Myocyte (in vitro differentiated cells): ENCODE measurements at places on chromosomes 2 and 18.

GRCh38 chr2:53362934-53363333, 404.7 kb upstream of the CHAC2 start:
- no peak for DNase-seq

- DNase-seq: peak; percentile 54
These were observed 35.8 kb downstream of the SKOR2 start for GRCh38 chr18:47215554-47216138.

DNA sequence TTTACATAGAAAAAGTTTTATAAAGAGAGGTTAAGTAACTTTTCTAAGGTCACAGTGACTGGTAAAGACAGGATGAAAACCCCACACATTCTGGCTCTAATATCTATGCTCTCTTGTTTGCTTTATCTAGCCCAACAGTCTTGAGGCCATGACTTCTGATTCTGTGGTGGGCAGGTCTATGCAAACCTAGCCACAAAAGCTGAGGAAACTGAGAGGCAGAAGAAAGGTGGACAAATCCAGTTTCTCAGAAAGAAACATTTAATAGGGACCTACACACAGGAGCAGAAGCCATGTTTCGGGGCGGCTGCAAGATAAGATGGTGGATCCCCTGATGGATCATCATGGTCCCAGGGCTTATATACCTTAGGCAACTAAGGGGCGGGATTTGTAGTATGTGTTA, 21.8 kb downstream of the HSPD1 start:
- DNase-seq: no peak

- no peak for DNase-seq
These were observed 226.3 kb downstream of the KIAA1328 start for GRCh38 chr18:37055137-37055802.

- peak; percentile 53 for DNase-seq
These were observed 268.8 kb downstream of the ARHGAP15 start for GRCh38 chr2:143397884-143398614.

- DNase-seq: peak; percentile 15
These were observed 1.5 kb downstream of the LBX2 start for GRCh38 chr2:74497777-74498499.

DNA sequence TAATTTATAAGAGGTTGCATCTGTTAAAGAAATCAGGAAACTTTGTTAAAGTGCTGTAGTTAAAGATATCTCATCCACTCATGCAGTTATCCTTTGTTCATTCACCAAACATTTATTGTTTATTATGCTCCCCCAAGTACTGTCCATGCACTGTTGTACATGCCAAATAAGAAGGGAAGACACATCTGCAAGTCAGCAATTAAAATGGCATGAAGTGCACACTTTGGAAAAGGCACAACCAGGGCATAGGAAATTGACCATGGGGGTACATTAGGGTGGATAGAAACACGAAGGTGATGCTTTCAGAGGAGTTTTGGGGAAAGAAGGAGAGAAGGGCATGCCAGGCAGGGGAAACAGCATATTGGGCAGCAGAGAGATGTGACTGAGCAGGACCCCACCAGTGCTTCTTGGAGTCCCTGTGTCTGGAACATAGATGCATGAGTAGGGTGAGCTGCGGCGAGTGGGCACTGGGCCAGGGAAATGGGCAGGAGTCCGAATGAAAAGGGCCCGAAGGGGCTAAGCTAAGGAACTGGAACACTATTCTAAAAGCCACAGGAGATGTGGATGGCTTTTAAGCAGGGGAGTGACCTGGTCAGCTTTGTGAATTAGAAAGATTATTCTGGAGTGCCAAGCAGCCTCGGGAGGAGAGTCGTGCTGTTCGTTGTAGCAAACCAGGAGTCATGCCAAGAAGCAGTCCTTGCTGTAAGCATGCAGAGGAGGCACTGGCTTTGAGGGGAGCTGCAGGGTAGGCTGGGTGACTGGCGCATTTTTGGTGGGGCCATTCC, 316.3 kb downstream of the AGPS start:
- no peak for DNase-seq

GRCh38 chr18:34932792-34933466, 108.3 kb upstream of the MAPRE2 start:
- DNase-seq: no peak

DNA sequence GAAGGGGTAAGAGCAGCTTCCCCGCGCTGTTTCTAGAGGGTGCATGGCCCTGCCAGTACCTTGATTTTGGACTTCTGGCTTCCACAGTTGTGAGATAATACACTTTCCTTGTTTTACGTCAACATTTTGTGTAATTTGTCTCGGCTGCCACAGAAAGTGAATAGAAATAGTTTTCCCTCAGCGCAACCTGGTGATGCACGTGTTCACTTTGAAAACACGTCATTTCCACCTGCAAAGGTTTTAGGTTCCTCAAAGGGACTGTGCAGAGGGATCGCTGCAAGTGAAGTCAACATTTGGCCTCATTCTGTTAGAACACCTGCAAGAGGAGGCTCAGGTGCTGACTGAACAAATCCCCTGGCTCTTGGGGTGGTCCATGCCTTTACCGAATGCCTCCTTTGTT, 71.7 kb downstream of the LONRF2 start:
- DNase-seq: no peak

DNA sequence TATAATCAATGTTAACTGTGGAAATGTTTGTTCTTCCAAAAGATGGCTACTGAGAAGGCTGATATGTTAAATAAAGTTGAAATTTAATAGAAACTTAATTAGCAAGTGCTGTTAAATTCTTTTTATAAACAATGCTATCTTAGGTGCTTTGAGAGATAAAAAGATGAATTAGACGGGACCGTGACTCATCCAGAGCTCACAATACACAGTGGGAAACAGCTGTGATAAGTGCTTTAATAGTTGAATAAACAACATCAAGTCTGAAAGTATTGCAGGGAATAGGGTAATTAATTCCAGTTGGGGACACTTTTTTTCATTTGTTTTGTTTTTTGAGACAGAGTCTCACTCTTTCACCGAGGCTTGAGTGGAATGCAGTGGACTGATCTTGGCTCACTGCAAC, 85.5 kb upstream of the DTNA start:
- peak; percentile 14 for DNase-seq

DNA sequence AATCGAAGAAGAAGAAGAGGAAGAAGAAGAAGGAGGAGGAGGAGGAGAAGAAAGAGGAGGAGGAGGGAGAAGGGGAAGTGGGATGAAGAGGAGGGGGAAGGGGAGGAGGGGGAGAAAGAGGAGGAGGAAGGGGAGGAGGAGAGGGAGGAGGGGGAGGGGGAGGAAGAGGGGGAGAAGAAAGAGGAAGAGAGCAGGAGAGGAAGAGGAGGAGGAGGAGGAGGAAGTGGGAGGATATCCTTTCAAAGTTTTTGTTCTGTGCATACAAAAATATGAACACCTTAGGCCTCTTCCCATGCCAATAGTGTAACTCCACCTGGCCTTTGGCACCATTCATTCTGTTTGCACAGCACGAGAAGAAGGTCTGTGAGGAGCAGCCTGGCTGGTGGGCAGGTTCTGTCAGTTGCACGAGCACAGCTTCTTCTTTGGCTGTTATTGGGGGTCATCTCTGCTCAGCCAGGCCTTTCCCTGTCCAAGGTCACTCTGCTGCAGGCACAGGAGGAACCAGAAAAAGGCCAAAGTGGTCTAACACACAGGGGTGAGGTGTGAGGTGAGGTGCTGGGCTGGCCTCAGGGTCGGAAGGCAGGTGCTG, 25.8 kb upstream of the PLB1 start:
- no peak for DNase-seq

- peak; percentile 84 for DNase-seq
These were observed 18.2 kb downstream of the FBLN7 start for GRCh38 chr2:112156152-112156986.

GRCh38 chr18:75408554-75409506, 18.7 kb downstream of the SMIM21 start:
- DNase-seq: peak; percentile 97

GRCh38 chr2:190637281-190637734, 11.6 kb upstream of the NAB1 start:
- DNase-seq: peak; percentile 6

DNA sequence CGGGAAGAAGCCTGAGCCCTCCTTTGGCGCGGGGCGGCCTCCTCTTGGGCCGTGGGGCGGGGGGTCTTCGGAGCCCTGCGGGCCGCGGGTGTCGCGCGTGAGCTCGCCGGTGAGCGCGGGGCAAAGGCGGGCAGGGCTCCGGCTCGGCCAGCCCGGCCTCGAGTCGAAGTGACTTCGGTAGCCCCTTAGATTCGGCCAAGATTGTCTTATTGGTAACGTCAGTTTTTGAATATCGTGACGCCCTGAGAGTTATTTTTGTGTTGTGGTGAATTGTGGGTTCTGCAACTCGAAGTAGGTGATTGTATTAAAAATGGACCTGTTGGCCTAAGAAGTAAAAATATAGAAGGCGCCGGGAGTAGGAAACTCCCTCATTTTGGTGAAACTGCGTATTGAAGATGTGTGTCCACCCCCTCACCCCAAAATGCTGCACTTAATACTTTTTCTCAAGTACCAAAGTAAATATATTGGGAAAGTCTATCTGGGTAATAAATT, 669 bp downstream of the MARCHF7 start:
- DNase-seq: no peak

GRCh38 chr2:181393472-181393871, 63.7 kb upstream of the ITGA4 start:
- peak; percentile 84 for DNase-seq

DNA sequence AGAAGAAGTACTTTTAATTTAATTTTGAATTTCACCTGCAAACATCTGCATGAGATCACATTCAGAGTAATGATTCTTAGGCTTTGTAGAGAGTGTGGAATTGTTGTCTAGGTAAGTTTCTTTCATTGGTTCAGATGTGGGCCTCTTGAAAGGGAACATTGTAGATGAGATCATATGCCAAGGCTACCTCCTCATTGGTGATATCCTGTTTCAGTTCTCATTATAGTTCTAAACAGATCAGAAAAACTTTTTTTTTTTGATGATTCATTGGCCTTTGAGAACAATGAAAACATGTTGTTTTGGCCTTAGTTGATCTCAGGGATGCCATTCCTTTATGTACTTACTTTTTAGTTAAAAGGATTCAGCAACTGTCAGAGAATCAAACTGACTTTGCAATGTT, 44.5 kb downstream of the EML6 start:
- DNase-seq: peak; percentile 35

- peak; percentile 65 for DNase-seq
These were observed 635 bp downstream of the ERICH2 start for GRCh38 chr2:170770606-170771420.

GRCh38 chr2:55102056-55102812, 52.0 kb upstream of the RTN4 start:
- DNase-seq: peak; percentile 63

DNA sequence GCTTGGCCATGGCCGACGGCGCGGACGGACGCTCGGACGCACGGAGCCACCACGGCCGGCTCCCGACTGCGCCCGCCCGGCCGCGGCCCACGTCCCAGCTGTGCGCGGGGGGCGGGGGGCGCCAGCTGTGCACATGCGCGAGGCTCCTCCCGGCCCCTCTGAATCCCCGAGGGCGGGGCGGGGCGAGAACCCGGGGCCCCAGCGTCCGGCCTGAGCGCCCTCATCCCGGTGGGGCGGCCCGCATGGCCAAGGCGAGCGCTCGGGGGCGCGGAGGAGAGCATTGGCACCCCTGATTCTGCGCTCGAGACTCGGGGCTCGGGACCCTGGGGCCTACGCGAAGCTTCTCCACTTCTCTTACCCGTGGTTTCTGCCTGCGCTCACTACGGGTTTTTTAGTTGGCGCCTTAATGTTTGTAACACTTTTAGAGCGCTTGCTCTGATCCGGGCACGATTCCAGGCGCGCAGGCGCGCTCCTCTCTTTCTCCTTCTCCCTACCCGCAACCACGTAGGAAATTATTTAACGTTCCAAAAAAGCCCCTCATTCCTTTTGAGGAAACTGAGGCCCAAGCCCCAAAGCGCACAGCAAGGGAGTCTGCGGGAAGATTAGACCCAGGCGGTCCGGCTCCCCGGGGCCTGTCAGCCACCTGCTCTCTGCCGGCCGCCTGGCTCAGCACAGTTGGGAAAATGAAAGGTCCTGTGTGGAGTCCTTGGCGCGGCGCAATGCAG, at the start of gene PXDN:
PXDN (minus strand) TSS at position 70 of the 725 bp plus-strand sequence; CDS start at position 10, 60 bp downstream.
- peak; percentile 77 for DNase-seq

DNA sequence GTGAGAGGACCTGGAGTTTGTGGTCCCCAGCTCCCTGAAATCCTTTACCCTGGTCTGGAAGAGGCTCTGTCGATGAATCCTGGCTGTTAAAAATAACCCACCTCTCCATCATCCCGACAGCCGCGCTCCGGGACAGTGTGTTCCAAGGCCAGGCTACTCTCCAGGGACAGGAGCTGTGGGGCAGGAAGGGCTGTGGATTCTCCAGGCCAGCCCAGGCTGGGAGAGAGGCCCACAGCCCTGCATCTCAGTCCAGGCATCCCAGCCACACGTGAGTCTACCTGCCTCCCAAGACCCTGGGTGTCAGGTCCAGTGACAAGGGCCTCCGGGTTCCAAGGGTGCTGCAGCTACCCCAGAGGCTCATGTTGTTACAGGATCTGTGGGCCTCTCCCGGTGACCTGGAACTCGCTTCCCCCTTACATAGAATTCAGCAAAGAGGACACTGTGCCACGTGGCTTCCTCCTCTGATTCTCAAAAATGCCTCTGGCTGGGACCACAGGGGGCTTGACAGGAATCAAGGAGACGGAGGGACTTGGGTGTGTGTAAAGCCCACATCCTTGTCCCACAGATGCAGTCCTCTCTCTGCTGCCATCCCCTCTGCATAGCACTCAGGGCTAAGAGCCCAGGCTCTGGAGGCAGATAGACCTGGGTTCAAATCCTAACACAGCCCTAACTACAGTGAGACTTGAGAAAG, 17.3 kb downstream of the ADRA2B start:
- DNase-seq: no peak

- DNase-seq: no peak
These were observed 55.4 kb upstream of the COL5A2 start for GRCh38 chr2:189234991-189235390.

DNA sequence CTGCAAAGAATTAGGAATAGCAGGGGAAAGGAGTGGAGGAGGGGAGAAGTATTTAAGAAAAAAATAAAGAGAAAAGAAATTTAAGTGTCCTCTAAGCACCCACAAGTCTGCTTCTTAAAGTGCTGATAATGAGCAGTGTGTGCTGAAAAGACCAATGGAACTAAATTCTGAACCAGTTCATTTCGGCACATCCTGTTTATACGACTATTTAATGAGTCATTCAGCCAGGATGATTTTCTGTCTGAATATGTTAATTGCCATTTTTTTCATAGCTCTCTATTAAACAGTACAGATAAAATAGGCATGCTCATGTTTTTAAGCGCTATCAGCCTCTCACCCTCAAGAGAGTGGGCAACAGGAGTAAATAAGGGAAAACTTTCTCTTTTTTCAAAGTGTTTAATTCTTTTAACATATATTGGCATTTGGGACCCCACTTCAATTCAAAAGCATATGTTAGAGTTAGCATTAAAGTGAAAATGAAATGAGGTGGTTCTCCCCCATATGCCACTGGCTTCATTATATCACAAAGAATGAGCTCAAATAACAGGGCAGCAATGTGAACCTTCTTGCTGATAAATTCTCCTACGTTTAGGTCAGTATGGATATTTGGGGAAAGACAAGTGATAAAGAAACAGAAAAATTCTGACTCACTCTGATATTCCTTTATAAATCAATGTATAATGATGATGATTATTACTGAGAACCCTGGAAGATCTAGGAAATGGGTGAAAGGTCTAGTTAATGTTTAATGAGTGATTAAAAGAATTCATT, 87.5 kb downstream of the TCF4 start:
- peak; percentile 41 for DNase-seq

- DNase-seq: peak; percentile 19
These were observed 256.0 kb downstream of the DCDC2C start for GRCh38 chr2:3959372-3959771.

GRCh38 chr2:61670591-61671501, 132.7 kb upstream of the XPO1 start:
- DNase-seq: peak; percentile 63
